GM23338 (cell line): ENCODE measurements at places on chromosomes 7 and 10. TPM values are rescaled to one million over a fixed set of nuclear protein-coding genes. Genes with fewer than 3 reads are reported as not detected.

- no peak for DNase-seq
Observed at GRCh38 chr10:117189557-117189956, 7.7 kb upstream of the KCNK18 start.

- no peak for DNase-seq
Observed at GRCh38 chr7:127938588-127938987, 92.6 kb downstream of the LRRC4 start.

- DNase-seq: no peak
Observed at GRCh38 chr10:61063901-61064300, 119.9 kb upstream of the RHOBTB1 start.

DNA sequence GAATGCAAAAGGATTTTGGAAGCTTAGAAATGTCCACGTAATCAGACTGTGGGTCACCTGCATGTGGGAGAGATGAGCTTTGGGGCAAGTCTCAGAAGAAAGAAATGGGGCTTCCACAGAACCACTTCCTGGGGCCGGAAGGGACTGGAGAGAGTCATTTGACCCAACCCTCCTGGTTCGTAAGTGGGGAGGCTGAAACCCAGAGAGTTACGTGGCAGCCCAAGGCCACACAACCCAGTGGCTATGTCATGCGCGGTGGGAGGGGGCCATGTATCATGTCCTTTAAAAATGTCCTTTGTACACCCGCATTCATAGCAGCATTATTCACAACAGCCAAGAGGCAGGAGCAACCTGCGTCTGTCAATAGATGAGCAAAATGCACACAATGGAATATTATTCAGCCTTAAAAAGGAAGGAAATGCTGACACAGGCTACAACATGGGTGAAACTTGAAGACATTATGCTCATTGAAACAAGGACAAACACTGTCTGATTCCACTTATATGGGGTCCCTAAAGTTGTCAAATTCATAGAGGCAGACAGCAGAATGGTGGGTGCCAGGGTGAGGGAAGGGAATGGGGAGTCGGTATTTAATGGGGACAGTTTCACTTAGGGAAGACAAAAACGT lies 15.1 kb downstream of the CAMK2B start:
- no peak for DNase-seq

GRCh38 chr7:95209276-95209675 lies 115.1 kb downstream of the PON1 start:
- DNase-seq: no peak

DNA sequence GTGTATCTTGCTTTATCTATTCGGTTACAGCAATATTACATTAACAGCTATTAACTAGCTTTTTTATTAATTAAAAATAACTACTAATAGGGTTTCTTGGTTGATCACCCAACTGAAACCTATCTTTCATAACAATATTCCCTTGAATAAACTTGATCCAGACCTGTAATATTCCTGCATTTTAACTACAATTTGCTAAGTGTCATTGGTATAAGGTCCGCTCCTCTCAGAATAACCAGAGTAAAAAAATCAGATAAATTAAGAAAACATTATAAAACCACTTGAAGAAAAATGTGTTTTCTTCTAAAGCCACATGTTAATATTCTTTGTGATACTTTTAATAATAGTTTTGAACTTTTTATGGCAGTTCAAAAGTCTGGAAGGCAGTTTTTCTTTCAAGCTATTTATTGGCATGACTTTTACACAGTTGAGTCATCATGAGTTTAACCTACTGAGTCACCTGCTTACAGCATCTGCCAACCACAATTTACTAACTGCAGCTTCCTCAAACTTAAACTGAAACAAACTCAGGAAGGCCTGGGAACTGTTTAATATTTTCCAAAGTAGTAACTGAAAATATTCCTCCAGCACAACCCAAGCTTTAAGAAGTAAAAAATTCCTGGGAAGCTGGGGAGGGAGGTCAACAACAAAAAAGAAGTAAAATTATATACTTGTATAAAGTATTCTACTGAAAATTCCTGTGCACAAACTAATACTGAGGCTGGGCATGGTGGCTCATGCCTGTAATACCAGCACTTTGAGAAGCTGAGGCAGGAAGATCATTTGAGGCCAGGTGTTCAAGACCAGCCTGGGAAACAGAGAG lies 103.2 kb downstream of the NRBF2 start:
- DNase-seq: no peak

GRCh38 chr10:86258941-86259340 lies 107.7 kb downstream of the GRID1 start:
- no peak for DNase-seq

Gene ERCC6
- 2.5 and 4.0 TPM in 2 replicates for polyA plus RNA-seq

Gene CCL24
- polyA plus RNA-seq: not detected in 2 replicates

GRCh38 chr10:3525832-3526449 lies 259.1 kb downstream of the KLF6 start:
- no peak for DNase-seq

DNA sequence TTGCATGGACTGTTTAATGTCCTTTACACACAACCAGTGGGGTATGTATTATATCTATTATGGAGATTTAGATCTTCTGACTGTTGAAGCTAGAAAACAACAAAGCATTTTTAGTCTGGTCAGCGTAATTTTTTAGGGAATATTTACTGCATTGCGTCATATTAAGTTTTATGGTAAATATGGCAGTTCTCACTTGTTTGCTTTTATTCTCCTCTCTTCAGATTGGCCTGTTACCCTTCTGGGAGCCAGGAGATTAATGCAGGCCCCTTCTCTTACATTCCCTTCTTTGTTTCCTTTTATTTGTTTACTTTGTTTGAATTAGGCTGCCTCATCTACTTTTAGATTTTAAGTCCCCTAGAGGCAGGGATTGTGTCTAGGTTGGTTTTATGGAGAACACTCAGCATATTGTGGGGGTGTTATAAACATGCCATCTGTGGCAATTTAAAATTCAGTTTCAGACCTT lies 13.8 kb downstream of the UBE2D1 start:
- peak; percentile 21 for DNase-seq

DNA sequence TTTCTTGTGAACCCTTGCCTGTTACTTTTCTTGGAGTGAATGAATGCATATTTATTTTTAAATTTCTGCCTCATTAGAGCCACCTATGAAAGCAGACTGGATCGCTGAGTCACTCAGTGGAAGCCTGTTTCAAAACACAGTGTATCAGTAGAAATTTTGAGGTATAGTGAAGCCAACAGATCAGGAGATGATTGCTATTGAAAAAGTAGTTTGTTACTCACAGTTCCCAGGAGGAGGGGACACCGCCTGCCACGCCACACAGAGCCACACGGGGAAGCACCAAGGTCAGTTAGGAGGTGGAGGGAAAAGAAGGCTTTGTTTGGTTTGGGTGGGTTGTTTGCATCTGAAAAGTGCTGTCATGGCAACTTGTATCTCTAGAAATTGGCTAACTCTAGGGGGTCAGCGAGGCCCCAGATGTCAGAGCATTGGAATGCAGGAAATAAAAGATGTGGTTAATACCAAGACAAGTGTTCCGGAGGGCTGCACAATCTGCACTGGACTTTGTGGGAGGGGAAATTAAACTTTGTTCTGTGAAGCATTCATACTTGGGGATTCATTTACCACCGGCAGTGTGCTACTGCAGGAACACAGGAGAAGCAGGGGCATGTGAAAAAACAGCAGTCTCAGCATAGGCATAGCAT lies 106.4 kb upstream of the SDK1 start:
- peak; percentile 97 for DNase-seq

Gene C10orf67
- polyA plus RNA-seq: 0.16 TPM in 2 replicates

Gene UPK3B
- 3.3 and 3.8 TPM in 2 replicates for polyA plus RNA-seq

GRCh38 chr10:69636626-69637605 lies 6.9 kb downstream of the FAM241B start:
- peak; percentile 70 for DNase-seq

GRCh38 chr7:50640256-50640655 lies 75.1 kb upstream of the DDC start:
- DNase-seq: no peak

DNA sequence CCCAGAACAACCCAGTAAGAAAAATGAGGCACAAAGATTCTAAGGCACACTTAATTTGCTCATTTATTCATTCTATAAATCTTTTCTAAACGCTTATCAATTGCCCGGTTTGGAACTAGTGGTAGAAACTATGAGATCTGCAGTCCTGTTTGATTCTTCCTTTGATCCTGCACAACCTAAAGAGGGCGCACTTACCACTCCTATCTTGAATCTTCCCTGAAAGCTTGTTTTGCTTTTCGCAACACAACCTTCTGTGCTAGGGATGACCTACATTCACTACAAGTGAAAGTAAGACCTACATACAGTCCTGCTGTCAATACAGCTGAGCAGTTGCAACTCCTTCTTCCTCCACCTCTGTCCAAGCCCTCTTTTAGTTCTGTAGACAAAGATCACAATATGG lies 12.6 kb upstream of the ARL4A start:
- peak; percentile 83 for DNase-seq

DNA sequence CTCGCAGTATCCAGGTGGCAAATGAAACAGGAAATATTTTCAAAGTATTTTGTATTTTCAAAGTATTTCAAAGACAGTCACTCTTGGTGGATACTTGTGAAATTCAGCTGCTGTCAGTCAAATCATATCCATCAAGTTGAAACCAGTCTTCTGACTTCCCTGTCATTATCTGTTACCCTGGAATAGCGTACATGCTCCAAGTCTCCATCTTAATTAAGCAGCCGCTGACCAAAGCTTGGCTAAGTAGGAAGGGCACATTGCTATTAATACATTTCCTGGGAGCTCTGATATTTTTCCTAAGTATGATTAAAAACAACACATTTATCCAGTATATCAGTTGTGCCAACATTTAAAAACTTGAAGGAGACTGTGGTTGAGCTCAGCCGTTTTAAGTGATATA lies 112.2 kb downstream of the ZMYND11 start:
- no peak for DNase-seq

DNA sequence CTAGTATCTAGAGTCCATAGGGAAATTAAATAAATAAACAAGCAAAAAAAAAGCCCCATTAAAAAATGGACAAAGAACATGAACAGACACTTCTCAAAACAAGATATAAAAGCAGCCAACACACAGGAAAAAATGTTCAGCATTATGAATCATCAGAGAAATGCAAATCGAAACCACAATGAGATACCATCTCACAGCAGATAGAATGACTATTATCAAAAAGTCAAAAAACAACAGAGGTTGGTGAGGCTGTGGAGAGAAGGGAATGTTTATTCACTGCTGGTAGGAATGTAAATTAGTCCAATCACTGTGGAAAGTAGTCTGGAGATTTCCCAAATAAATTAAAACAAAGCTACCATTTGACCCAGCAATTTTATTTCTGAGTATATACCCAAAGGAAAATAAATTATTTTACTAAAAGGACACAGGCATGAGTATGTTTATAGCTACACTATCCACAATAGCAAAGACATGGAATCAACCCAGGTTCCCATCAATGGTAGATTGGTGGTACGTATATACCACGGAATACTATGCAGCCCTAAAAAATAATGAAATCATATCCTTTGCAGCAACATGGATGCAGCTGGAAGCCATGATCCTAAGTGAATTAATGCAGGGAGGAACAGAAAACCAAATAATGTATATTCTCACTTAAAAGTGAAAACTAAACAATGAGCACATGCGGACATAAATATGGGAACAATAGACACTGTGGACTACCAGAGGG lies 366.5 kb upstream of the SEMA3C start:
- DNase-seq: no peak

DNA sequence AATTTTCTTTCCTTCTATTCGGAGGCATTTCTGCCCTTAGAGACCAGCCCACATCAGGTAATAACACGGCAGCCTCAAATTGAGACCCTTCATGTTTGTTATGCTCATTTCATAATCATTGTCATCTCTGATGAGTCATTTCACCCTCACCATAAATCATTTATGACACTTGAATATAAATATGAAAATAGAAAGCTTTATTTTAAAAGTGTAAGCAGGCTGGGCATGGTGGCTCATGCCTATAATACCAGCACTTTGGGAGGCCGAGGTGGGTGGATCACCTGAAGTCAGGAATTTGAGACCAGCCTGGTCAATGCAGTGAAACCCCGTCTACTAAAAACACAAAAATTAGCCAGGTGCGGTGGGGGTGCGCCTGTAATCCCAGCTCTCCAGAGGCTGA lies 57.4 kb upstream of the EGFR start:
- DNase-seq: no peak

Gene GRID1
- 0.09 and 0.15 TPM in 2 replicates for polyA plus RNA-seq

DNA sequence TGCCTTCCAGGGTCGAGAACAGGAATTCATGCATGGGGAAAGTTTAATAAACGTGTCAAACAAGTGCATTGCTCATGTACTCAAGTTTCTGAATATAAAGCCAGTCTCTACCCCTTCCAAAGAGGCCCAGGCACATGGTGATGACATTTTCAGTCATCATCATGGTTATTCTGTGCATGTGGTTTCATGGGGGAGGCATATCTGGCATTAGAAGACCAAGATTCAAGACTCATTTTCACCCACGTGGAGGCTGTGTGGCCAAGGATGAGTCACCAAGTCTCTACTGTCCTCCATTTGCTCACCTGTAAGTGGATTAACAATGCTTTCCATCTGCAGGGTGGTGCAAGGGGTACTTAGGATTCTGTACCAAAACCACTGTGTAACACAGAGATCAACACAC lies 34.0 kb upstream of the CNPY1 start:
- DNase-seq: no peak

Gene PNLIPRP2
- polyA plus RNA-seq: 0.19 and 0.24 TPM in 2 replicates

Gene CRPPA
- 0.54 and 0.73 TPM in 2 replicates for polyA plus RNA-seq

DNA sequence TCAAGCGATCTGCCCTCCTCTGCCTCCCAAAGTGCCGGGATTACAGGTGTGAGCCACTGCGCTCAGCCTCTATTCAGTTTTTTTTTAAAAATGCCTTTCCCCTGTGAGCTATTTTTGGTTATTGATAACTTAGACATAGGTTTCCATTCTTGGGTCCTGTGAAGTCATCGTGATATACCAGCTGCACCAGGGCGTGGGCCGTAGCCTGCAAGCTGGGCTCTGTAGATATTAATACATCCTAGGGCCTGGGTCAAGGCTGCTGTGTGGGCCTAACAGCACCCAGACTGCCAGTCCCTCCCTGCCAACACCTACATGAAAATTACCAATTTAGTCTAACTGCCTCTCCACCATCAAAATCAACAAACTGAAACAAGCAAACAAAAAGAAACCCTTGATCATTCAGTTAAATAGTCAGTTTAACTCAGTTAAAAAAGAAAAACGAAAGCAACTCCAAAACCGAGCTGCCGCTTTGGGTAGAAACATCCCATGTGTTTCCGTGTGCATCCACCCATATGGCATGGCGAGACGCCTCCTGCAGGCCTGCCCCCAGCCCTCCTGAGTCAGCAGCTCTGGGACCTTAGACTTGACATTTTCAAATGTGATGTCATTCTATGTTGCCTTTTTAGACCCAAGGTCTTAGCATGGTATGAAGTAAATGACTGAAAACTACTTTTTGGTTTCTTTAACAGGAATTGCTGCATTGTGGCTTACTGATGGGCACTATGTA lies 330.2 kb downstream of the GLRX3 start:
- no peak for DNase-seq

Gene FAM24B
- polyA plus RNA-seq: 14.5 and 14.8 TPM in 2 replicates

- DNase-seq: no peak
Observed at GRCh38 chr7:74334030-74334429, 44.8 kb downstream of the CLIP2 start.

- no peak for DNase-seq
Observed at GRCh38 chr10:43231523-43232078, 35.3 kb downstream of the RASGEF1A start.
